Right lobe of liver (tissue), 6 donors: ENCODE measurements at places on chromosomes 5 and 9. TPM values are rescaled to one million over a fixed set of nuclear protein-coding genes. Genes with fewer than 3 reads are reported as not detected.

GOLGA1 gene
- 15.0 TPM for total RNA-seq

GRCh38 chr9:135907006-135907430 lies 328 bp downstream of the CAMSAP1 start:
- peak overlapping the region; percentile 31 for H3K27ac ChIP-seq
- H3K27me3 ChIP-seq = no peaks in the 10 kb centered on the region
- H3K4me3 ChIP-seq = peak overlapping the region; percentile 58

DNA sequence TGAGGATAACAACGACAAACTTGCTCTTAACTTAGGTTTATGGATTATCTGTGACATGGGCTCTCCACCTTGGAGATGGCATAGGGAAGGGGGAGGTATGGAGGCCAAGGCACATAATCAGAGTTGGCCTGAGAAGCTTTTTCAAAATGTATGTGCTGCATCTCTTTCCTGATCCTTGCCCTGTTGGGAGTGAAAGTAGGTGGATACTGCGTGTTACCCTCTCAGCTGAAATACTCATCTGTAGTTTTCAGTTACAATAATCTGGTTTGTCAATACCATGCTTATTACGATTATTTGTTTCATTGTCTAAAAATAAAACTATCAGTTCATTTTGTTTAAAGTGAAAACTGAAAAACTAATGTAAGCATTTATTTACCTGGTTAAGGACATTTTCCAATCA lies 86.7 kb downstream of the SLC44A1 start:
- H3K4me1 ChIP-seq = peaks cover 7% of the 10 kb centered on the region
- H3K27ac ChIP-seq = no peak overlapping the region
- no peak overlapping the region for H3K4me3 ChIP-seq
- DNase-seq = no peak

- no peak overlapping the region for H3K27ac ChIP-seq
- H3K27me3 ChIP-seq = no peaks in the 10 kb centered on the region
- no peaks in the 10 kb centered on the region for H3K36me3 ChIP-seq
- no peak overlapping the region for H3K4me3 ChIP-seq
- no peak for DNase-seq
These were observed 193.9 kb downstream of the ICE1 start for GRCh38 chr5:5616247-5616895.

DND1 gene
- total RNA-seq = 0.81 TPM

PCDHGA1 gene
- total RNA-seq = 0.18 TPM

GRCh38 chr5:14240359-14240758 lies 97.2 kb downstream of the TRIO start:
- no peaks in the 10 kb centered on the region for H3K27me3 ChIP-seq
- H3K4me1 ChIP-seq = no peaks in the 10 kb centered on the region
- H3K27ac ChIP-seq = no peak overlapping the region

GRCh38 chr5:143213851-143214363 lies 189.6 kb downstream of the NR3C1 start:
- no peak overlapping the region for H3K27ac ChIP-seq
- no peaks in the 10 kb centered on the region for H3K36me3 ChIP-seq
- no peaks in the 10 kb centered on the region for H3K27me3 ChIP-seq
- DNase-seq = no peak

COL23A1 gene
- total RNA-seq = 1.2 TPM

SPATA31A3 gene
- total RNA-seq = not detected

GRCh38 chr5:137344723-137345322 lies 154.3 kb downstream of the SPOCK1 start:
- H3K27ac ChIP-seq = no peak overlapping the region
- H3K27me3 ChIP-seq = no peaks in the 10 kb centered on the region
- no peaks in the 10 kb centered on the region for H3K4me1 ChIP-seq
- no peak overlapping the region for H3K4me3 ChIP-seq
- DNase-seq = no peak
- no peaks in the 10 kb centered on the region for H3K36me3 ChIP-seq

ANKH gene
- total RNA-seq = 69.5 TPM
